GDM1 (cell line): ENCODE measurements at places on chromosomes 5 and 9.

DNA sequence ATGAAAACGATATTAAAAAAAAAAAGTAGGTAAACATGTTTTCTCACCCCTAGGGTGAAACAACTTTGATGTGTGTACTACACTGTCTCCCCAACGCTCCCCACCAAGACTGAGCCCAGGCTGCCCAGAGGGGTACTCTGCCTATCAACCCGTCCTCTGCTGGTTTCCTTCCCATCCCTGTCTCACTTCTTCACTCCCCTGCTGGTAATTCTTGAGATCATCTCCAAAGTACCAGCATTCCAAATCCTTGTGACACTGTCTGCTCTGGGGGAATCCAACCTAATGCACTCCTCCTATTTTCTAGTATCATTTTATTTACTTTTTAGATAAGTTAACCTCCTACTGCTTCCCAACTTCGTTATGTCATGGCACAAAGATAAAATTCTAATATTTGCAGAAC lies 6.3 kb upstream of the APTX start:
- DNase-seq: no peak

DNA sequence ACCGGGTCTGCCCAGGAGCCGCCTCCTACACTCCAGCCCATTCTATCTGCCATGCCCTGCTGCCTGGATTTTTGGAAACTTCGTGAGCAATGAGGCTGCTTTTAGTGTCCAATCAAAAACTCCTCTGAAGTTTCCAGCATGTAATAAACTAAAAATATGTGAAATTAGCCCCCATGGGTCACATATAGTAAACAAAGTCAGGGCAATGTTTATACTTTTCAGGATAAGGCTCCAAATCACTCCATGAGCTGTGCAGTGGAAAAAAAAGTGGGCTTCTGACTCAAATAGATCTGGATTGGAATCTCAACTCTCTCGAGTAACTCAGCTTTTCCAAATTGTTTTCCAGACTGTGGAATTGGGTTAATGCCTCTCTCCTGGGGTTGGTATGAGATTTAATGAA lies 68.2 kb downstream of the PIK3R1 start:
- no peak for DNase-seq

- no peak for DNase-seq
Measured at GRCh38 chr5:33817301-33817700, 74.5 kb downstream of the ADAMTS12 start.

GRCh38 chr5:147530530-147531389 lies 20.9 kb upstream of the DPYSL3 start:
- no peak for DNase-seq

GRCh38 chr9:131598121-131598520 lies 52.8 kb downstream of the PRRT1B start:
- no peak for DNase-seq

- no peak for DNase-seq
Measured at GRCh38 chr5:114361724-114362196, at the start of gene KCNN2. KCNN2 (plus strand) TSS chr5:114362070; CDS start chr5:114362140, 70 bp downstream.

GRCh38 chr5:121841892-121842291 lies 9.8 kb upstream of the FTMT start:
- DNase-seq: no peak

DNA sequence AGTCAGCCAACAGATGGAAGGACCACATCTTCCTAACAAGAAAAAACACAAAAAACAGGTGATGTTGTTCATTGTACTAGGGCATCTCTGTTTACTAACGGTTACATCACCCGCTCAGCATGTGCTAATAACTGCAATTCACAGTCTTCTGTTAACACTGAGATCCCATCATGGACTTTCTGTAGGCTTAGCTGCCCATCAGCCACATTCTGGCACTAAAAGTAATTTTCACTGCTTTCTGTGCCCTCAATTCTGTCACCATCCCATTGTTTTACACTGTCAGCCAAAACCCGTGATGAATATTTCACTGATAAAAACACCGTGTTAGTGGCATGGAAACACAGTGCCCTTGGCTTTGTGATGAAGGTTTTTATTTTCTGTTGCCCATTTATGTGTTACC lies 64.6 kb downstream of the CAST start:
- no peak for DNase-seq

DNA sequence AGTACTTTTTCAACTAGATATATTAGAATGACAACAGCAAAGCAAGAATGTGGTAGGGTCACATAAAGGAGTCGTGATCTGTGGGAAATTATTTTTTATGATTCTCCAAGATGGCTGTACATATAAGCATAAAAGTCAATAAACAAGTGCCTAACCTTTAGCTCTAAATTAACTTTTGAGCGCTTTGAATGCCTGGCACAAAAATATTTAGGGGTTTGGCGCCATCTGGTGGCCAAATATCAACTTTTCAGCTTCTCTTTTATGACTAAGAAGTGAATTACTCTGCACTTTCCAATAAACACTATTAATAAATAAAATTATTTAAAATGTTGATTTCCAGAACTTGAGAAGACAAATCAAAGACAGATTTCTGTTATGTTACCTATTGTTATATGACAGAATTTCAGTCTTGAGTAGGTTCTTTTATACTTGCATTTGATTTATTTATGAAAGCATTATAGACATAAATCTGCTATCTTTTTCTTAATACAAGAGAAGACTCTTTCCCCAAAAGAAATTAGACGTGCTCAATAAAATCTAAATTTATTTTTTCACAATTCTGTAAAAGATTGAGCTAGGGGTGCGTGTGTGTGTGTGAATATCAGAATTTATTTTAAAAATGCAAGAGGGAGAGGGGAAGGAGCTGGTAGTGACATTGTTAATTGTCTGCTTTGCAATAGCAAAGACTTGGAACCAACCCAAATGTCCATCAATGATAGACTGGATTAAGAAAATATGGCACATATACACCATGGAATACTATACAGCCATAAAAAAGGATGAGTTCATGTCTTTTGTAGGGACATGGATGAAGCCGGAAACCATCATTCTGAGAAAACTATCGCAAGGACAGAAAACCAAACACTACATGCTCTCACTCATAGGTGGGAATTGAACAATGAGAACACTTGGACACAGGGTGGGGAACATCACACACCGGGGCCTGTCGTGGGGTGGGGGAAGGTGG lies 36.7 kb upstream of the ARRDC3 start:
- peak; percentile 33 for DNase-seq
